Daoy (cell line): ENCODE measurements at places on chromosomes 3 and 15. TPM values are rescaled to one million over a fixed set of nuclear protein-coding genes. Genes with fewer than 3 reads are reported as not detected.

DNA sequence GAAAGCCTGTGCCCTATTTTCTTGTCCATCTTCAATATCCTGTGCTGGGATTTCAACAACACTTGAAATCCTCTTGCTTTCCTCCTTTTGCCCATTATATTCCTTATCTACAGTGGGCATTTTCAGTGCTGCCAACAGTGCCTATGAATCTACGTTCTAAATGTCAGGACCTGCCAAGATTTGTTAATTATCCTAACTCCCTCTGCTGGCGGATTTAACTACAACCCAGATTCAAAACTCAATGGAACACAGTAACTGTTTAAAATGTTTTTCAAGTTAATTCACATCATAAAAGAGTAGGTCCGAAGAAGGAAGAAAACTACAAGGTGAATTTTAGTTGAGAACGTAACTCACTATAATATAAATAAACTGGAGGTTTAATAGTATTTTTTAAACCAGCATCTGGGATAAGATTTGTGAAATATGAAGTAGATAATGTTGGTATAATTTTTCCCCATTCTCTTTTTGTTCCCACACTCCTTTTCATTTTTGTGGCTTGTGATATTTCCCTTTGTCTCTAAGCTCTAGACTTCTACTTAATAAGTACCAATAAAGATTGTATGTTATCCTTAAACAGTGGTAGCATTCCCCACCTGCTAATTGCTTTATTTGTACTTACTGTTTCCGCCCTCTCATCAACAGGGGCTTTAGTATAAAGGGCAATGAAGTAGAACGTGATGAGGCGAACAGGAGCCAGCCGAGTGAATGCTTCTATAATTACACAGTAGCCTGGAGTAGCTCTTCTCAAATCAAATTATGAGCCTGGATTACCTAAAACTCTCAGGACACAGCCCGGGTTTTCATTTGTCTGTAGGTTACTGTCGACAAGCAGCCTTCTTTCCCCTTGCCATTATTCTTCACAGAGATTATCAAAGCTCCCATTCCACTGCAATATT is 302.5 kb upstream of the ATP11B start:
- peak; percentile 28 for DNase-seq

DNA sequence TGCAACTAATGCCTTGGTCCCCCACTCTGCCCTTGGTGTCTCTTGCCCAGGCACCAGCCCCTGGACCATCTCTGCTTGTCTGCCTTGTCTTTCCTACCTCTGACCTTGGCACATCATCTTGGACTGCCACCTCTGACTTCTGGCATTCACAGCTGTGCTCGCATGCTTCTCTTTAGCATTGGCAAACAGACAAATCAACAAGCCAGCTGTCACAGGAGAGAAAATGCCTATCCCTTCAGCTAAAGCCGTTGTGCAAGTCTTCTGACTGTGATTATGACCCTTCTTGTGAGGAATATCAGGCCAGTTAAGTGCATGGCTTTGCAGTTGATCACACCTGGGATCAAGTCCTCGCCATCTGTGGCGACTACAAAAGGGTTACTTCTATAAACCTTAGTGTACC is 84.6 kb downstream of the PRICKLE2 start:
- DNase-seq = no peak

- DNase-seq = peak; percentile 53
Observed at GRCh38 chr3:11718637-11719405, 75.1 kb upstream of the VGLL4 start.

GRCh38 chr3:23256741-23257435 is 53.8 kb downstream of the UBE2E2 start:
- DNase-seq = no peak

Gene CATSPER2
- total RNA-seq = 2.3 and 3.8 TPM in 2 replicates

GRCh38 chr3:34139566-34139965 is 341.1 kb downstream of the PDCD6IP start:
- DNase-seq = no peak

GRCh38 chr3:85182975-85183752 is 224.4 kb downstream of the CADM2 start:
- DNase-seq = no peak

Gene EFHB
- 0.65 TPM in 1 of 2 replicates, not detected in the other for total RNA-seq

- no peak for DNase-seq
Observed at GRCh38 chr3:64272842-64273241, 47.6 kb upstream of the PRICKLE2 start.

DNA sequence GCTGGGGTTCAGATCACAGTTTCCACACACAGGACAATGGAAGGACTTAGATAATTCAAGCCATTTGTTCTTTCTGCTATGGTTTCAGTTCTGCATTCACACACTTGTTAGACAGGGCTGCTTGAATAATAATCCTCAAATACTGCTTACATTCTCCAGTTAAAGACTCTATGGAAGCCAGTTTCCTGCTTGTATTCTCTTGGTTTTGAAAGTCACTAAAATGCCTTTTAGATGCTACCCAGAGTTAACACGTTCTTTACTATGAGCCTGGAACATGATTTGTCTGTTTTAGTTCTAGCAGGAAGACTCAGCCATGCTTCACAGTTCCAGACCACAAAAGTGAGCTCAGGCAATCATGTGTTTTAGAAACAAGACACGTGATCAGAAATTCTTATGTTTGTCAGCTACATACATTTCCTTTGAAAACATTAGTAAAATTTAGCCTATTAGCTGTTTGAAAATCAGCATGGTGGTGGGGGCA is 152.4 kb downstream of the LEKR1 start:
- DNase-seq = no peak

- no peak for DNase-seq
Observed at GRCh38 chr3:191592105-191592504, 131.1 kb downstream of the PYDC2 start.

DNA sequence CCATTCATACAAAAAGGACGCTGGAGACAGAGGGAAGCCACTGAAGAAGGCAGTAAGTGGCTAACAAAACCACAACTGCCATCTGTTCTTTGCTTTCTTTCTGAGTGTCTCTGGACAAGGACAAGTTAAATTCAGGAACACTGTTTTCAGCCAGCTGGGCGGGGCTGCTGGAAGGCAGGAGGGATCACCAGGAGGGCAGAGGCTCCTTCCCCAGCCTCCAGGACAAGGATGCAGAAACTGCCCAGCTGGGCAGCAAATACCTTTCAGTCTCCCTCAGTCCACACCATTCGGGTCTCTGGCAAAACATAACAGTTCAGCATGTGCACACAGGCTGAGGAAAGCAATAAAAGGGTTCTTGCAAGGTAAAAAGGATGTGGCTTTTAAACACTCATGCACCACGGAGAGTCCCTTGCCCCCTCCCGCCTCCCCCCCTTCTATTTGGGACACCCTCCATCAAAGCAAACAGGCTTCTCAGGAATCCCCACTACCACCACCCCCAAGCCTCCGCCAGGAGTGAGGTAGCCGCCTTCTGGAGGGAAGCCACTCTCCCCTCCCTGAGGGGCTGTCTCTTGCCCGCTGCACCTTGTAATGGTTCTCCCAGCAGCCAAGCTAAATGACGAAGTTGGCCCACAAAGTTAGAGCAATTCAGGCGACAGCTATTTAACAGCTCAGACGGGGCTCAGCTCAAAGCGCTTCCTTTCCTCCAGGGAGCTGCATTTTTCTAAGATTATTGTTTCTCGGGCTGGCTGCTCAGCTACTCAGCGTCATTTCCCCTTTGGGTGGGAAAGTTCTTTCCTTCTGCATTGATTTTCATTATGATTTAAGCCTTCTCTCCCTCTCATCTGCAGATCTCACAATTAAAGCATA is 3.8 kb downstream of the HEG1 start:
- peak; percentile 86 for DNase-seq

Gene MDFIC2
- total RNA-seq = not detected in 2 replicates

DNA sequence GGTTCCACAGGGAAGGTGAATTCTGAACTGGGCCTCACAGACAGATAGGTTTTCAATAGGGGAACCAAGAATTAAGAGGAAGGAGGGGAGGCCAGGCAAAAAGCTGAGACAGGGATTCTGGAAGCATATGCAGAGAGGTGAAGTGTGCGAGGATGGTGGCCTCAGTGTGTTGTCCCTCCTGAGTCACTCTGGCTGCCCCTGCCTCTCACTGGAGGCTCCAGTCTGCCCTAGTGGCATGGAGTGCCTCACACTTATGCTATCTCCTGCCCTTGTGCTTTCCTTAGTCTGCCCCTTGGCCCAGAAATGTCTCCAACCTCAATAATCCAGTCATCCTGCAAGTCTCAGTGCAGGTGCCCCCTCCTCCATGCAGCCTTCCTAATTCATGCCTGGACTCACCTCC is 32.2 kb upstream of the RBP1 start:
- DNase-seq = no peak

Gene LARP6
- total RNA-seq = 8.2 and 42.2 TPM in 2 replicates

Gene SGO1
- total RNA-seq = 13.3 and 14.6 TPM in 2 replicates
